T-helper 2 cell (primary cell): ENCODE measurements at places on chromosomes 12 and 14.

DNA sequence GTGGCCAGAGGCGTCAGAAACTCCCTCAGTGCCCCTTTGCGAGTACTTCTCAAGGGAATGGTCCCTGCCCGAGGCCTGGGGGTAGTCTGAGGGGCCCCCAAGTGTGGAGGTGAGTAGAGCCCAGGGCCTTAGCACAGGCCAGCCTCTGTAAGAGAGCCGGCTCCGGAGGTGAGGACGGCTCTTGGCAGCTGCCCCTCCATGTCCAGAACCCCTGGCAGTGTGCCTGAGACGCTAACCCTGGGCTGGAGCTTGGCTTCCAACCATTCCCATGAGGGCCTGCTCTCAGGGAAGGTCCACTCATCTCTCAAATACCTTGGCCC, 61.7 kb downstream of the PRMT8 start:
- DNase-seq = no peak

- no peak for DNase-seq
These were observed 9.2 kb upstream of the CRIP2 start for GRCh38 chr14:105465209-105466031.

DNA sequence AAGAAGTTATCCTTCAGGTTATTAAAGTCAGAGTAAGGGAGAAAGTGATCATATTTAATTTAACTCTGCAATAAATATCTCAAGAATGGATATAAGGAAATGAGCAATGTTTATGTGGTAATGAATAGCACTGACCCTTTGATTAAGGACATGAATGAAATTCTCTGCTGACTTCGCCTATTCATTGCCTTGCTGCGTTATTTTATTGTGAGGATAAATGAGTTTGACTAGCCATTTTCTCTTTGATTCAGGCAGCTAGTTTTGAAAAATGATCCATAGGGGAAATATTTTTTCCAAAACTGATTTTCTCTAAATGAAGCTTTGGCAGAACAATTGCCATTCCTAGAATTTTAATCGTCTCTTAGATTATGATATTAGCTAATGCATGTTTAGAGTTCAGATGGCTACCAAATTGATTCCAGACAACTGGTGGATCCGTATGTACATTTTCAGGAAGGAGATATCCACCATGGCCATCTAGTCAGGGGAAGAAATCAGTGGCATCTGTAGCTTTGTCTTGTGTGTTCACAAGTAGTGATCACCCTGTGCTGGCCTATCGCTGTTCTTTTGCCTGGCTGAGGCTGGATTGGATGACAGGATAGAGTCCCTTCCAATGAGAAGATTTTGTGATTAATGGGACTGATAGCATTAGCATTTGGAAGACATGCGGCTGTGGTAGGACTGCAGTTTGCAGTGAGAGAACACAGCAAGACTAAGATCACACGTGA, 302.3 kb upstream of the RGS6 start:
- DNase-seq = no peak

- DNase-seq = no peak
These were observed 186.5 kb upstream of the LHX5 start for GRCh38 chr12:113658006-113658655.

DNA sequence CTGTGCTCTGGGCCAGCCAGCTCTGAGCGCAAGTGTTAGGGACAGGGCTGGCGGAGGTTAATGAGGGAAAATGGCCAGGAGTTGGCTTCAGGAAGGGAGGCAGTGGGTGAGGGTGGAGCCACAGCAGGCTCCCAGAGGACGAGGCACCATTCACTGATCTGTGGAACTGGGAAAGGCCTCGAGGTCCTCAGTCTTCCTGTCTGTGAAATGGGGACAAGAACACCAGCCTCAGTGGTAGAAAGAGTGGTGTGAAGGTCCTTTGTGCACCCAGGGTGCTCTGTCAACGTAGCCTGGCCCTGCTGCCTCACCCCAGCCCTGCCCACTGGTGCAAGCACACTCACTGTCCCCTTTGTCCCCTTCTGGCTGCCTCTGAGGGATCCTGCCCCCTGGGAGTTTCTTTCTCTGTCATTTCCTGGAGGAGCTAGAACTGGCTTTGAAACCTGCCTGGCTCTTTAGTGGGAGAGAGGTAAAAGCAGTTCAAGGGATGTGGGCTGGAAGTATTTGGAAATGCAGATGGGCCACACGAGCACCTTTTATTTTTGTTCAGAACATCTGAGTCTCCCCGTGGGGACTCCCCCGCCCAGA, 25.0 kb downstream of the SYNDIG1L start:
- DNase-seq = no peak

GRCh38 chr14:61710853-61711817, 15.8 kb downstream of the HIF1A start:
- DNase-seq = no peak

- DNase-seq = no peak
These were observed 306.1 kb downstream of the DAD1 start for GRCh38 chr14:22282949-22283348.

DNA sequence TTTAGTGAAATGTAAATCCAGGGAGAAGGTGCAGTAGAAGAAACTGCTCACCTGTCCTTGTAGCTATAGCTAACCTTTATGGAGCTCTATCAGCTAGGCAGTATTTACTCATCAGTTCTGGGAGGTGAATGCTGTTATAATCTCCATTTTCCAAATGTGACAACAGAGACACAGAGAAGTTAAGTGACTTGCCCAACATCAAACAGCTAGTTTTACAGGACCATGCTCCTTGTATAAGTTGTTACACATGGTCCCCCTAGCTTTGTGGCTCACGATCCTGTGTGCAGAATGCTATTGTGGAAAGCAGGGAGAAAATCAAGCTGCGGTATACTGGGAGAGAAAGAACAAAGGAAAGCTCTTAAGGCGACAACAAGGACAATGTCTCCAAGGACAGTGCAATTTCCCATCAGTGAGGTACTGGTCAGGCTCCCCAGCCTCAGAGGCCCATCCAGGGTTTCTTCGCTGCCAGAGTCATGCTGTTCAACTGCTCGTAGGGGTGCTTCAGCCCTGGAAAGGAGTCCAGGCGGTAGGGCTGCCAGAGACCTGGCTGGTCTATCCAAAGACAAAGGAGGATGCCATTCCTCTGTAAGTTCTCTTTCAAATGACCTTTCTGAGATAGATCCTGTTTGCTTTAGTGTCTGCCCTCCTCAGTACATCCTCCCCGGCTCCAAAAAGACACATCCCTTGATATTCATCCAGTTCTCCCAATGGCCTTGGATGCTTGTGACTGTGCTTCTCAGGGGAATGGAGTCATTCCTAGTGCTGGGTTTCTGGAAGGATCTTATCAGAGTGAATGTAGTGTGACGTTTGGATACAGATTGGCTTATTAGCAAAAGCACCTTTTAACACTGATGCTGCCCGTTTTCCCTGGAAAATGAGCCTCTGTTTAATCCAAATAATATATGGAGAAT, 95.5 kb downstream of the ARF6 start:
- no peak for DNase-seq

GRCh38 chr14:51367600-51367931, 127.5 kb downstream of the TMX1 start:
- DNase-seq = no peak

DNA sequence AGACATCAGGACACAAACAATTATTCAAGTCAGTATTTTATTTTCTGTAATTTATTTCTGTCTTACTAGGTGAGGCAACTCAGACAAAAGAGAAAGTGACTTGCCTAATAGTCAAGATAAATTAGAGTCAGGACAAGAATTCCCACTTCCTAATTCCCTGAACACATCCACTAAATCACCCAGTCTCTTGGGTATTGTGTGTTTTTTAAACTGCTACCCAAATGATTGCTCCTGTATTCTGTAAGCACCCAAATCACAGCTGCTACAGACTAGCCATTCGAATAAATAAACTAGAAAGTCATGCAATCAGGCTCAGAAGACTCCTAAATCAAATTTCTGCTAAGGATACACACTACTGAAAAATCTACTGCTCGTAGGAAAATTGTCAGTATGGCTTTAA, 263.0 kb downstream of the DUSP6 start:
- no peak for DNase-seq

- no peak for DNase-seq
These were observed 245.1 kb downstream of the SLC41A2 start for GRCh38 chr12:104712968-104713367.

- no peak for DNase-seq
These were observed 6.1 kb downstream of the NEK9 start for GRCh38 chr14:75120541-75121291.

DNA sequence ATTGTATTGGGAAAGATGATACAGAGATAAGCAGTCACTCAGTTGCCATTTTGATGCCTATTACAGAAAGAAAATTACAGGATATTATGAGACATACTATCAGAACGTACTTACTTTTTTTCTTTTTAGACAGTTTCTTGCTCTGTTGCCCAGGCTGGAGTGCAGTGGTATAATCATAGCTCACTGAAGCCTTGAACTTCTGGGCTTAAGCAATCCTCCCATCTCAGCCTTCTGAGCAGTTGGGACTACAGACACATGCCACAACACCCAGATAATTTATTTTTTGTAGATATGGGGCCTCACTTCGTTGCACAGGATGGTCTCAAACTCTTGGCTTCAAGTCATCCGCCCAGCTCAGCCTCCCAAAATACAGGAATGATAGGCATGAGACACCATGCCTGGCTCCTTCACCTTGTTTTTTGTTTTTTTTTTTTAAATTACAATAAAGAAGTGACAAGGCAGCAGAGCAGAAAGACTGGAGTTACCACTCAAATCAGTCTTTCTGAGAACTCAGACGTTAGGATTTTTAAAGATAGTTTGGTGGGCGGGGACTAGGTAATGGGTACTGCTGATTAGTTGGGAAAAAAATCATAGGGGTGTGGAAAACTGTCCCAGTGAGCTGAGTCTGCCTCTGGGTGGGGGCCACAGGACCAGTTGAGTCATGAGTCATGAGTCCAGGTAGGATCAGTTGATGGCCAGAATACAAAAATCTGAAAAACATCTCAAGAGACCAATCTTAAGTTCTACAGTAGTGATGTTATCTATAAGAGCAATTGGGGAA, 11.5 kb upstream of the CPM start:
- DNase-seq = no peak

- no peak for DNase-seq
These were observed 11.1 kb downstream of the SPTSSA start for GRCh38 chr14:34450958-34451357.

DNA sequence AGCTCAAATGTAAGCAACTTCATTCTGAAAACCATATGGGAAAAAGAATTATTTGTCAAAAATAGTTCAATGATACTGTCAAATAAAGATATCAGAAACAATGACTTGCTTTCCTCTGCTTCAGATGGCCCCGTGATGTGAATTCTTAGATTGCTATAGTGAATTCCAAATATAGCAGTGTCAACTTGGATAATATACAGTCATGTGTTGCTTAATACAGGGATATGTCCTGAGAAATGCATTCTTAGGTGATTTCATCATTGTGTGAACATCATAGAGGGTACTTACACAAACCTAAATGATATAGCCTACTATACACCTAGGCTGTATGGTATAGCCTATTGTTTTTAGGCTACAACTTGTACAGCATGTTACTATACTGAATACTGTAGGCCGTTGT, 108.7 kb upstream of the MIS18BP1 start:
- no peak for DNase-seq

DNA sequence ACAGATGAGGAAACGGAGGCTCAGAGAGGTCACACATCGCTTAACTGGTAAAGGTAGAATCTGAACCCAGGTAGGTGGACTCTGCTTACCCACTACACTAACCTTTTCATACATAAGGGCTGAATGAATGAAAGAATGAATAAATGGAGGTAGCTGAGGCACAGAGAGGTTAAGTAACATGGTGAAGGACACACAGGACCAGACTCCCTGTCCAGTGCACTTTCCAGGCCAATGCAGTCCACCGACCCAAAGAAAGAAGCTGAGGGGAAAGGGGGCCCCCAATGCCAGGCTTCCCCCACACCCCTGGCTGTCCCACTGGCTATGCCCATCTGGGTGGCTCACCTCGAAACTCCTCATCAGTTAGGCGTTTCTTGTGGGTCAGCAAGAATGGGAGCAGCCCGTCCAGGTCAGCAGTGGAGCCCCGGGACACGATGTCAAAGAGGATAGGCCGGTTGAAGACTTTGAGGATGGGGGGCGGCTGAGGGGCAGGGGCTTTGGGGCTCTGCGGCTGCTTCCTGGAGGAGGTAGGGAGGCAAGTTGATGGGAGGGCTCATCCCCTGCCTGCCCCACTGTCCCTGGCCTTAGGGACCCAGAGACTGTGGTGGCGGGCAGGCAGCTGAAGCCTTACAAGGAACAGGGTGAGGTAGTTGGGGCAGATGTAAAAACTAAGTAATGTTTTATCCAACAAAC, 25.1 kb downstream of the TRPV4 start:
- DNase-seq = no peak

GRCh38 chr14:51776102-51776894, 84.1 kb upstream of the GNG2 start:
- DNase-seq = no peak

DNA sequence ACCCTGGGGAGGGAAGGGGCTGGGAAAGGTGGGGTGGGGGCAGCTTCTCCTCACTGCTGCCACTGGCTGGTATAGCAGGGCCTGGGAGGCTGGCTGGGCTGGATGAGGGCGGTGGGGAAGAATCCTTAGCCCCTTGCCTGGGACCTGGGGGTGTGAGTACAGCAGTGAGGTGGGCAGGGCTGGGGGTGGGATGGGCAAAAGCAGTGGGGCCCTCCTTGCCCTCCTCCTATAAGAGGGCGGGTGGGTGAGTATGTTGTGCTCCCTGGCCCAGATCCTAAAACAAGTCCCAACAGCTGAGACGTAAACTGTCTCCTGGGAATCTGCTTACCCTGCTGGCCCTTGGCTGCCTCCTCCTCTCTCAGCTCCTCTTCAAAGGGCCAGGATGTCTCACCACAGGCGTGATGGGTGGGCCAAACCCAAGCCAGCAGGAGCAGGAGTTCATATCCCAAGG, 2.2 kb downstream of the NCKAP5L start:
- DNase-seq = no peak

- DNase-seq = no peak
These were observed 4.5 kb upstream of the CDCA4 start for GRCh38 chr14:105025429-105025828.
